ENCODE measurements at places on chromosomes 3 and 15. TPM values are rescaled to one million over a fixed set of nuclear protein-coding genes. Genes with fewer than 3 reads are reported as not detected.

Gene SUSD5
- 2.9 TPM for total RNA-seq

Gene CLPX
- 43.8 TPM for total RNA-seq

Gene PLA2G4E
- total RNA-seq = not detected

Gene MFGE8
- total RNA-seq = 217 TPM

Gene EPHA3
- 0.98 TPM for total RNA-seq

Gene CPB1
- 5.6 TPM for total RNA-seq

Gene SLC6A20
- not detected for total RNA-seq

Gene DZIP1L
- 38.2 TPM for total RNA-seq

Gene ADCY5
- under 0.01 TPM for total RNA-seq

Gene TMEM202
- total RNA-seq = not detected

Gene ATP10A
- total RNA-seq = 4.4 TPM

DNA sequence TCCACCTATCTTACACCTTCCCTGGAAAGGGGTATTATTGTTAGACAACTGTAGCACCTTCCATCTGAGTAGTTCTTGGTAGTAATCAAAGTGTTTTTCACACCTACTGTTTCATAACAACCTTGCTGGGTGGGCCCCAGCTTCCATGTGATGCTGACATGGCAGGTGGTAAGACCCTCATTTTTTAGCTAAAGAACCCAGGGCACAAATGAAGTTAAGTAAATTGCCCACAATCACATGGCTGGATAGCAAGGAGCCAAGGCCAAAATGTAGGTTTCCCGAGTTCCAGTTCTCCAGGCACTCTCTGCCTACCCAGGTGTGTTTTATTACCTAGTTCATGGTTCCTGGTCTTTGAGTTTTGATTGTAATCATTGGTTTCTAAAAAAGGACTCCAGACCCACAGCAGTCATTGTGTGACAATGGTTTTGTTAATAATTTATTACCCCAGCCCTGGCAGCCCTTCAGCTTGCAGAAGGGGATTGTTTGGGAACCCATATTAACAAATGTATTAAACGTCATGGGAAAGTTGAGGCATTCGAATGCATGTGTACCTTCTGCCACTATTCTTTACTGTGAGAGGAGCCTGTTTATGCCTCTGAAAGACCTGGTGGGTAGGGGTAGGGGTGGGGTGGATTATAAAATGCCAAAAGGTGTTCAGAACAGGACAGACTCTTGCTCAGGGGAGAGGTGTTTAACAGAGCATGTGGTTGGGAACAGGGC is 222.2 kb upstream of the BHLHE40 start:
- DNase-seq = no peak

- DNase-seq = no peak
Measured at GRCh38 chr15:59997070-59997701, 6.9 kb upstream of the FOXB1 start.

GRCh38 chr3:77283108-77283507 is 243.2 kb downstream of the ROBO2 start:
- DNase-seq = no peak

DNA sequence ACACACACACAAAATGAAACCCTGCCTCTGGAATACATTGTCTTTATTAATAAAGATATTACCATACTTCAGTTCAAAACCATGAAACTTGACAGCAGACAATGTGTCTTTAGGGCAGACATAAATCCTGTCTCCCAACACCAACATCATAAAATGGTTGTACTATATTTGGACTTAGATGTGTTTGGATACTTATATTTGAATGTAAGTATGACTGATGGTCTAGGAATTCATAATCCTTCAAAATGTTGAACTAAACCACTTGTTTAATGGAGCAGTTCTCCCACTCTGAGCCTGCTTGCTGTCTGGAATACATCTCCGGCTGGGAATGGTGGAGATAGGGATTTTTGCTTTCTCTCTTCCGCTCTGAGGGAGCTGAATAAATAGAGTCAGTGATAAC is 10.6 kb downstream of the FBN1 start:
- DNase-seq = peak; percentile 83

DNA sequence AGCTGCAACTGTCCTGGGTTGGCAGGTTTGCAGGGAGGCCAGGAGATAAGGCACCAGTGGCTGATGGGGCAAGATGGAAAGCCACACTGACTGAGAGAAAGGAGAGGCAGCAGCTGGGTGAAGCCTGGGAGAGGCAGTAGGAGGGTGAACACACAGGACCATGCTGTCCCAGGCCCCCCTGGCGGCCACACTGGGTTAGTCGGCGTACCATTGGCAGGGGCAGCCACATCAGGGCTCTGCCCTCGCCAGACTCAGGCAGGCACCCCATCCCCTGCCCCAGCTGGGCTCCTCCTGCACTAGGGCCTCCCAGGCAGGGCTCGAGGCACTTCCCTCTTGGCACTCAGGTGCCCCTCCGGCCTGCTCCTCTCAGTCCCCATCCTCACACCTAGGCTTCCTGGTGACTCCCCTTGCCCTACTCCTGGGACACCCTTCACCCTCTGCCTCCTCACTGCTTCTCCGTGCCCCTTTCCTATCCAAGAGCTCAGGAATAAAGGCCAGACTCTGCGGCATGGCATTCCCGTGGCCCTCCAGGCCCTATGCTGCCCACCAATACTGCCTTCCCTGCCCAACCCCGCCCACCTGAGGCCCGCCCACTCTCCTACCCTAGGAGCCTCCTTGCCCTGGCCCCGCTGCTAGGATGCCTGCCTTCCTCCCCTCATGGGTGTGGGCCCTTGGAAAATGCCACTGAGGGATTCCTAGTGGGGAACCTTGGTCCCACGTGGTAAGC is 28.7 kb upstream of the DUSP7 start:
- no peak for DNase-seq

GRCh38 chr15:95520511-95520910 is 810.0 kb upstream of the NR2F2 start:
- DNase-seq = no peak

- peak; percentile 85 for DNase-seq
Measured at GRCh38 chr3:157618075-157618760, 115.0 kb upstream of the VEPH1 start.

DNA sequence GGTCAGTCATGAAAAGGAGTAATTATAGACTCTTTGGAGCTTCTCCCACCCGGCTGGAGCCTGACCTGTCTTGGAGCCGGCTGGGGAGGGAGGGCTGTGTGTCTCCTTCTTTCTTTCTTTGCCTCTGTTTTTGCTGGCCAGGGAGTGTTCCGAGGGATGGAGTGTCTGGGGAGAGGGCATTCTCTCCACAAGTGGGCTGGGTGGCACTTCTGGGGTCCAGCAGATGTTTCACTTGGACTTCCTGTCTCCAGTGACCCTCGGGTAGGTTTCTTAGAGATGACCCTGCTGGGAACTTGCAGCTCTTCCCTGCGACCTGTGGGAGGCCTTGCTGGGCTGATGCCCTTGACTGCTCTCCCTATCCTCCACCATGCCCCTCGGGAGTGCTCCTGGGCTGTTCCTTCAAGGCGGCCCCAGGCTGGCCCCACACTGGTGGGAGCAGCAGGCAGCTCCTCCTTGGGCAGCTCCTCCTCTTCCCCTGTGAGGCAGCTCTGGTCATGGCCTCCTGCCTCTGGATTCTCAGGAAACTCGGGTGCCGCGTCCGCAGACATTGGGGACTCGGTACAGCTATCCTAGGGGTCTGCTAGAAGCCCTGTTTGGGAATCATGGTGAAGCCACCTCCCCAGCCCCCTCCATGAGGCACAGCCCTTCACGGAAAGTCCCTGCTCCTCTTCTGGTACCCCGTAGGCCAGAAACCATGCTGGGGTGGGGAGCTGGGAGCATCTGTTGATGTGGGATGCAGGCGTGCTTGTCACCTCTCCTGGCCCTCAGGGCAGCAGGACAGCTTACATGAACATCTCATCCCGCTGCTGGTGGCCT is 44.9 kb downstream of the APBA2 start:
- DNase-seq = no peak

DNA sequence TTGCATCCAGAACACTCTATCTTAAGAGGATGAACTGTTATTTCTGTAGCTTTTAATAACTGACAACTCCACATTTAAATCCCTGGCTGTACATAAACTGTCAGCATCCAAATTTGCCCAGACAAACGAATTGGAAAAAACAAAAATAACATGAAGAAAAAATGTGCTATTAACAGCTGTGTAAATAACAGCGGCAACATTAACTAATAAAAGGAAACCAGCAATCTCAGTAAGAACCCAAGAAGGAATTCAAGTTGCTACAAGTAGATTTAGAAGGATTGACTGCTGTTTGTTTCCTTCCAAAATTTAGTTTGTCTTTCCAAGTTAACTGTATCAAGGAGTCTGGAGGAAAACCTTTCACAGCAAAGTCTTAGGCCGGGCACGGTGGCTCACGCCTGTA is 550.6 kb upstream of the MDFIC2 start:
- DNase-seq = no peak

DNA sequence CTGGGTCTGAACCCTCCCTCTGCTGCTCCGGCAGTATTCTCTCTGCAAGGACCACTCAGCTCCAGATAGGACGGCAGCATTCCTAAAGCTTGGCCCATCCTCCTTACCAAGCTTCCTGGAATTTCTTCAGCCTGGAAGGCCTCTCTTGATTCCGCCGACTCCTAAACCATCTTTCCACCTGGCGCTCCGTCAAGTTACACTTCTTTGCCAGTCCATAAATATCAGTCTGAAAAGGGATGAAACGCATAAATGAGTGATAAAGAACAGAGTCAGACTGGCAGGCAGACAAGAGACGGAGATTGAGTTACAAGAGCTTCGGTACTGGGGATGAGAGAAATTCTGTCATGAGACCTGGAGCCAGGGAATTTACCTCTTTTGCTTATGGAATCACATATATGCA is 44.3 kb downstream of the CERS3 start:
- no peak for DNase-seq

DNA sequence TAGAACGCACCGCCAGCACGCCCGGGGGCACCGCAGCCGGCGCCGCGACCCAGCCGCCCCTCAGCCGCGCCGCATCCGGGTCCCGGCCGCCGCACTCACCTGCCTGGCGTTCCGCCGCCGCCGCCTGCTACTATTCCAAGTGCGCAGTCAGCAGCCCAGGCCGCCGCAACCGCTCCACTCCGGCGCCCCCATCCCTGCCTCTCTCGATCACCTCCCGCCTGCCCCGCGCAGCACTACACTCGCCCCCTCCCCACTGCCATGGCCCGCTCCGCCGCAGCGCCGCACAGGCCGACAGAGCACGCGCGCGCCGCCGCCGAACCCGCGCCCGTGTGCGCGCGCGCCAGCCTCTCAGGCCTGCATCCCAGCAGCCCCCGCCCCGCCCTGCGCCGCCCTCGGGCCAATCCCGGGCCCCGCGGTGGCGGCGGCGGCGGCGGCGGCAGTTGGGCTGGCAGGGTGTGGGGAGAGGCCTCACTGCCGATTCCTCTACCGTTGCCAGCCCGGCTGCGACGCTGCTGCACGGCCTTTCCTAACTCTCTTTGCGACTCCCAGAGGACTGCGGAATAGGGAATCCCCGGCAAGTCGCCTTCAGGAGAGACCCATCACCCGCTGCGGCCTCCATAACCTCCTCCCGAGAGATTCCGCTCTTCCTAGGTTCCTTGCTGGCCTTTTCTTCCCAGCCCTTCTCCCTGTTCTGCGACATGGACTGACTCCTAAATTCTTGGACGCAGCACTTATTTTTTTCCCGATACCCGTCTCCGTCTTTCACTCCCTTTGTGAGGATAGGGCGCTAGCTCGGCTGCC is at the start of gene PIK3CB:
Gene PIK3CB, minus strand, starts transcription at position 333 of the 801 bp plus-strand sequence. CDS start 75,585 bp downstream, outside the sequence.
- DNase-seq = peak; percentile 65

DNA sequence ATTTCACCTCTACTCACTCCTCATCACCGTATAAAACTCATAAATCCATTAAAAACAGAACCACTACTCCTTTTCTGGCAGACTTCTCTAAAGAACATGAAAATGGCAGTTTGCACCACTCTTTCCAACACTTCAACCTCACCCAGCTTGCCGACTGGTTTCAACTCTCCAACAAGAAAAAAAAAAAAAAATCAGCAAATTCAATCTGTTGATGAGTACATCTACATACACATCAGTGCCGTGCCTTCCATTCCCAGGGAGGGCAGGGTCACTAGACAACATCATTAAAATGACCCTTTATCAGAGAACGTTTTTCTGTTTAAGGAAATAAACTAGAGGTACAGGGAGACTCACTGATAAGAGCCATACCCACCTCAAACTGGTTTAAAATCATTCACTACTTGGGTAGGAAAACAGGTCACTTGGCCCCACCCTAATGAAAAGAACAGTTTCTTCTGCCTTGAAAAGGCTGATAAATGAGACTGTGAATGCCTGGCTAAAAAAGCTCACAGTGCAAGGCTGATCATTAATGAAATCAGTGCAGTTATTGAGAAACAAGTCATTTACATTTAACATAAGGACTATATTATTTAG is 6.0 kb downstream of the ANXA2 start:
- peak; percentile 35 for DNase-seq

GRCh38 chr3:146322216-146322817 is 71.4 kb upstream of the PLSCR4 start:
- no peak for DNase-seq

DNA sequence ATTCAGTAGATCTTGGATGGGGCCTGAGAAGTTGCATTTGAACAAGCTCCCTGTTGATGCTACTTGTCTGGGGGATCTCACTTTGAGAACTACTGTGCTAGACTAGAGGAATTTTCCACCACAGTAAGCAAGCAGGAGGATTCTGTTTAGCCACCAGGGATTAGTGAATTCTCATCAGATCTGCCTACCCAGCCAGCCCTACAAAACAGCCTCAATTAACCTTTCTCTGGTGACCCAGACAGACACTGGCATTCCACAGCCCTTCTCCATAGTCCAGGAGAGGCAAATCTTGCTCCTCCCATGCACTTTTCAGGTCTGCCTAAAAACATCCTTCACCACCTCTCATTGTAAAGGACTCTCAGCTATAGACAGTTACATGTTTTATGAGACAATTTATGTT is 16.7 kb upstream of the MYH15 start:
- DNase-seq = no peak

DNA sequence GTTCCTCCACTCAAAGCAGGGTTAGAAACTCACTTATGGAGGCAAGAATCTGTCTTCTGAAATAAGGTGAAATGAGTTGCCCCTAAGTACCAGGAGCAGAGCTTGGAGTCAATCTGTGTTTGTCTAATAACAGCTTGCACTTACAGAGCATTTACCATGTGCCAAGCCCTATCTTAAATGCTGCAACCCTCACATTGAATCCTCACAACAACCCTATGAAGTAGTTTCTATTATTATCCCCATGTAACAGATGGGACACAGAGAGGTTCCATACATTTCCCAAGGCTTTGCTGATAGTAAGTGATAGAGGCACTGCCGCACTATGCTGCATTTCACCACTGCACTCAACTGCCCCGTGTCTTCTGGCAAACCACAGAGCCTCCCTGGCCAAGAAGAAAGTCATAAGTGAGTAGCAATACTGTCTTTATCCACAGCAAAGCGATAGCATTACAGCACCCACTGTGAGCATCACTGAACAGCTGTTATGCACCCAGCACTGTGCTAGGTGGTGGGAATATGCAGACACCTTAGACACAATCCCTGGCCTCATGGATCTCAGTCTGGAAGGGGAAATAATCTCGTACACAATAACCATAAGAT is 141.5 kb downstream of the SSR3 start:
- no peak for DNase-seq

- no peak for DNase-seq
Measured at GRCh38 chr3:78277801-78278200, 1237.9 kb downstream of the ROBO2 start.

GRCh38 chr3:146536681-146537080 is 7.7 kb downstream of the PLSCR1 start:
- peak; percentile 86 for DNase-seq

- DNase-seq = peak; percentile 25
Measured at GRCh38 chr3:56772952-56773938, 28.5 kb downstream of the ARHGEF3 start.

Measured in fibroblast of the aortic adventitia (primary cell).